ENCODE measurements at places on chromosomes 6 and 20. TPM values are rescaled to one million over a fixed set of nuclear protein-coding genes. Genes with fewer than 3 reads are reported as not detected.

SYNJ2 gene
- 91.0 TPM for total RNA-seq

C20orf144 gene
- total RNA-seq = not detected

ARFGEF3 gene
- 1.0 TPM for total RNA-seq

HM13 gene
- 101 TPM for total RNA-seq

SNAP25 gene
- 0.53 TPM for total RNA-seq

CST4 gene
- total RNA-seq = 0.33 TPM

TFAP2A gene
- 1.3 TPM for total RNA-seq

DNMT3B gene
- 2.2 TPM for total RNA-seq

SLC22A7 gene
- total RNA-seq = not detected

SLC12A5 gene
- 0.07 TPM for total RNA-seq

C20orf204 gene
- total RNA-seq = 0.76 TPM

CASS4 gene
- total RNA-seq = 0.23 TPM

APMAP gene
- 102 TPM for total RNA-seq

GJA10 gene
- total RNA-seq = not detected

SYNDIG1 gene
- total RNA-seq = 1.4 TPM

OR2B6 gene
- 0.07 TPM for total RNA-seq

OOEP gene
- total RNA-seq = 0.30 TPM

GSTA2 gene
- total RNA-seq = not detected

OPN5 gene
- total RNA-seq = not detected

ZFP57 gene
- 0.07 TPM for total RNA-seq

MCCD1 gene
- not detected for total RNA-seq

SLCO4A1 gene
- total RNA-seq = 0.30 TPM

PPP1R16B gene
- total RNA-seq = 0.13 TPM

RNF144B gene
- 2.7 TPM for total RNA-seq

MATN4 gene
- total RNA-seq = not detected

CPNE5 gene
- 0.20 TPM for total RNA-seq

PGC gene
- not detected for total RNA-seq

SLC26A8 gene
- 0.07 TPM for total RNA-seq

RAB44 gene
- 0.03 TPM for total RNA-seq

HLA-DOA gene
- total RNA-seq = not detected

TPMT gene
- total RNA-seq = 13.9 TPM

DPPA5 gene
- total RNA-seq = not detected

HLA-DMB gene
- total RNA-seq = 0.07 TPM

HS3ST5 gene
- total RNA-seq = not detected

HLA-DRB1 gene
- 1.3 TPM for total RNA-seq

CLPSL2 gene
- total RNA-seq = not detected

RSPH9 gene
- total RNA-seq = 0.83 TPM

STXBP5 gene
- total RNA-seq = 81.3 TPM

LGSN gene
- 0.07 TPM for total RNA-seq

ADGRG6 gene
- total RNA-seq = 2.1 TPM

CD93 gene
- total RNA-seq = 1.6 TPM

IRF4 gene
- total RNA-seq = not detected

ZNF334 gene
- 0.83 TPM for total RNA-seq

PSORS1C1 gene
- 3.6 TPM for total RNA-seq

PLCB1 gene
- total RNA-seq = 17.7 TPM

SIRPD gene
- not detected for total RNA-seq
